ENCODE measurements at places on chromosomes 13 and 19. TPM values are rescaled to one million over a fixed set of nuclear protein-coding genes. Genes with fewer than 3 reads are reported as not detected.

SMIM44 gene
- not detected for polyA plus RNA-seq

ADPRHL1 gene
- 0.43 TPM for polyA plus RNA-seq

DNA sequence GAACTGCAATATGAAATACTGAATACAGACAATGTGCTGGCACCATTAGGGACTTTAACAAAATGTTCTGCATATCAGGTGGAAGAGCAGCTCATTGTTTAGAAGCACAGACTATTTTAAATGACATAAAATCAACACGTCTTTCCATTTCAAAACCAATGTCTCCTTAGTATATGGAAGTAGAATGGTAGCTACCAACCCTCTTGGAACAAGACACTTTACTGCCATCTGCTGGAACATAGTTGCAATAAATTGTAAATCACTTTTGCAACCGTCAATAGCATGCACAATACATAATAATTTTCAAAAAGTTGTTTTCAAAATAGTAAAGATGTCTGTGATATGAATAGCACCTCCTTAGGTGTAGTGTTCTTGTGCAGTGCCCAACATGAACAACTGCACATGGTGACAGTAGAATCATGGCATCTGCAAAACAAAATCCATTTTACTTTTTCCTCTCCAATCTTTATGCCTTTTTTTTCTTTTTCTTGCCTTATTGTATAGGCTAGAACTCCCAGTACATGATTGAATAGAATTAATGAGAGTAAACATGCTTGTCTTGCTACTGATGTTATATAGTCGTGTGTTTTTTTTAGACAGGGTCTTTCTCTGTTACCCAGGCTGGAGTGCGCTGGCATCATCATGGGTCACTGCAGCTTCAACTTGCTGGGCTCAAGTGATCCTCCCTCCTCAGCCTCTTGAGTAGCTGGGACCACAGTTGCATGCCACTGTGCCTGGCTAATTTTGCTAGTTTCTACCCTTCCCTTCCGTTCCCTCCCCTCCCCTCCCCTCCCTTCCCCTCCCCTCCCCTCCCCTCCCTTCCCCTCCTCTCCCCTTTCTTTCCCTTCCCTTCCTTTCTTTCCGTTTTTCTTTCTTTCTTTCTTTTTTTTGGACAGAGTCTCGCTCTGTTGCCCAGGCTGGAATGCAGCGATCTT, 7.8 kb upstream of the LYPD5 start:
- no peak for DNase-seq
- H3K27me3 ChIP-seq, result no peaks in the 10 kb centered on the region
- no peak overlapping the region for H3K4me3 ChIP-seq
- H3K4me1 ChIP-seq, result no peaks in the 10 kb centered on the region
- H3K36me3 ChIP-seq, result no peaks in the 10 kb centered on the region
- no peak overlapping the region for H3K27ac ChIP-seq

- H3K4me1 ChIP-seq, result no peaks in the 10 kb centered on the region
- H3K4me3 ChIP-seq, result no peak overlapping the region
- no peak overlapping the region for H3K27ac ChIP-seq
Observed at GRCh38 chr19:48370955-48371354, 6.8 kb downstream of the SYNGR4 start.

All from liver (tissue), 10 donors.